Large intestine (tissue), 12 donors: ENCODE measurements at places on chromosomes 3 and 15.
A peak's percentile ranks its signal among the peaks of the same experiment; 100 is the strongest.

DNA sequence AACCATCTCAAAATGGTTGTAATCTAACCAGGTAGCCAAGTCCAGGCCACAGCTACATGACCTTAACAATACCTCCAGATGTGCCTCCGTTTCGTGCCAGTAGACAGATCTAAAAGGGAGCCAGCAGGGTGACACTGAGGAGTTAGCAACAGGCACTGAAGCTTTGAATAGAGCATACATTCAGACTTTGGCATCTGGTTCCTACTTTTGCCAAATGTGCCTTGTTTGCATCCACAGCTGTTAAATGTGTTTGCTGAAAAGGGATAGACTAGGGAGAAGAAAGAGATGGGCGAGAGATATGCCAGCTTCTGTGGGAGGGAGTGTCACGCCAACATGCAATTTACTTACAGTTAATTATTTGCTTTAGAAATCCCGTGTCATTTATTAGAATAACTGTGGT, 1433.9 kb upstream of the CADM2 start:
- no peaks in the 10 kb centered on the region for H3K27me3 ChIP-seq
- no peak overlapping the region for H3K27ac ChIP-seq
- no peaks in the 10 kb centered on the region for H3K4me1 ChIP-seq

- H3K4me1 ChIP-seq: no peaks in the 10 kb centered on the region
- no peak overlapping the region for H3K27ac ChIP-seq
- no peak overlapping the region for H3K4me3 ChIP-seq
Measured at GRCh38 chr3:112579697-112580096, 17.9 kb downstream of the SLC35A5 start.

DNA sequence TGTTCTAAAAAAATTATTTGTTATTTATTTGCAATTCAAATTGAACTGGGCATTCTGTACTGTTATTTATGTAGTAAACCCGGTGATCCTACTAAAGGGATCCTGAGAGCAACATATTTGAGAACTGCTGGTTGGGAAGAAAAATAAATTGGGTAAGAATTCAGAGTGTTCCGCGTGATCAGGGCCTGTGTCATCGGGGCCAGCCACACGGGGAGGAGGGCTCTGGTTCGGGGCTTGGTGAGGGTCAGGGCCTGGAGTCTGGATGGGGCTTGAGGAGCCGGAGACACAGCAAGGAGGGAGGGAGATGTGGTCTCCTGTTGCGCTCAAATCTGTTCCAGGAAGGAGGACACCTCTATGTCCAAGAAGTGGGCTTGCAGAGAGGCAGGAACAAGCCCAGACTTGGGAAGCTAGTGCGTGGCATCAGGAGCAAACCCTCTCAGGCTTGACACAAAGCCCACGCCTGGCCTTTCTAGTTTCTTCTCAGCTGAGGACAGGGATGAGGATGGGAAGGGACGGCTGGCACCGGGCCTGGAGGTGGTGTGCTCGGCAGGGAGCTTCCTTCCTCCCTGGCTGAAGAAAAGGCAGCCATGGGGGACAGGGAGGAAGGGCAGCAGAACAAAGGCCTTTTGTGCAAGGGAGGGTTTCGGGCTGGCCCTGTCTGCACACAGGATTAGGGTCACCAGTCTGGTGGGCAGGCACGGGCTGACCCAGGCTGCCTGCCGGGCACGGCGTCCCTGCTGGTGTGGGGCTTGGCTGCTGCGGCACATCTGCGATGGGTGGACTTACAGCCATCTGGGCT, 22.9 kb upstream of the FBLN2 start:
- no peak overlapping the region for H3K4me3 ChIP-seq
- no peak for DNase-seq
- H3K4me1 ChIP-seq: no peaks in the 10 kb centered on the region
- H3K36me3 ChIP-seq: no peaks in the 10 kb centered on the region

GRCh38 chr3:16249336-16249735, 15.4 kb downstream of the DPH3 start:
- H3K36me3 ChIP-seq: no peaks in the 10 kb centered on the region
- H3K4me1 ChIP-seq: peaks cover 27% of the 10 kb centered on the region
- H3K4me3 ChIP-seq: no peak overlapping the region
- DNase-seq: no peak

- H3K36me3 ChIP-seq: no peaks in the 10 kb centered on the region
- H3K27ac ChIP-seq: no peak overlapping the region
- no peaks in the 10 kb centered on the region for H3K4me1 ChIP-seq
- no peak overlapping the region for H3K4me3 ChIP-seq
- DNase-seq: no peak
Measured at GRCh38 chr15:68543165-68544008, 35.4 kb upstream of the CORO2B start.

- no peak for DNase-seq
- H3K36me3 ChIP-seq: peaks cover 25% of the 10 kb centered on the region
- no peak overlapping the region for H3K4me3 ChIP-seq
- H3K27ac ChIP-seq: no peak overlapping the region
Measured at GRCh38 chr3:47022641-47023071, 43.2 kb downstream of the NBEAL2 start.

DNA sequence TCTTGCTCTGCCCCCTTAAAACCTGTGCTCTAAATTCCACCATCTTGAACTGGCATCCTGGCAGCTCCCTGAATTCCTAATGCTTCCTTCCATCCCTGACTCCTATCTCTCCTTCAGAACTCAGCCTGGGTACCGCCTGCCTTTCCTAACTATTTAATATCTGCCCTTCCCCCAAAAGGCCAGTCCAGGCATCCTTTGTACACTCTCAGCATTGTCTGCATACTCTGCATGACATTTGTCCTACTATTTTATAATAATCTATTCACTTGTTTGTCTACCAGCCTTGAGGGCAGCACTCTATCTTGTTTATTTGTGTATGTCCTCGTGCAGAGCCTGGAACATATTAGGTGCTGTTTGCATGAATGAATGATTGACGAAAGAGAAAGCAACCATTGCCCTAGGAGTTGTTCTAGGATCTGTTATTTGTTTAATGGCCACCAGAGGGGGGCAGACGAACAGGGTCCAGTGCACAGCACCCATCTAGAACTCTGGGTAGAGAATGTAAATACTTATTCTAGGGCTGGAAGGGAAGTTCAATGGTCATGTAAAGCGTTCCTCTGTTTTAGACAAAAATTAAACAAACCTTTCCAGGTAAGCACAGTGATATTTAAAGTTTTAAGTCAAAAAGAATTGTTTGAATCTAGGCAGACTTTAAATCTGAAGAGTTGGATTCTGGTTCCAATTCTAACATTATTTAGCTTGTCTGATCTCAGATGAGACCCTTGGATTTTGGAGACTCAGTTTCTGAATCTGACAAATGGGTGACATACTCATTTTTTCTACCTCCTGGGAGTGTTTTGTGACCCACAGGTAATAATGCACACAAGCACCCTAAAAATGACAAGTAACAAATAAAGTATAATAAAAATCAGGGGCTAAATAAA, 125.8 kb upstream of the GALNT15 start:
- H3K4me3 ChIP-seq: no peak overlapping the region
- H3K27me3 ChIP-seq: no peaks in the 10 kb centered on the region
- no peak overlapping the region for H3K27ac ChIP-seq
- H3K4me1 ChIP-seq: no peaks in the 10 kb centered on the region
- peak; percentile 47 for DNase-seq
- no peaks in the 10 kb centered on the region for H3K36me3 ChIP-seq

DNA sequence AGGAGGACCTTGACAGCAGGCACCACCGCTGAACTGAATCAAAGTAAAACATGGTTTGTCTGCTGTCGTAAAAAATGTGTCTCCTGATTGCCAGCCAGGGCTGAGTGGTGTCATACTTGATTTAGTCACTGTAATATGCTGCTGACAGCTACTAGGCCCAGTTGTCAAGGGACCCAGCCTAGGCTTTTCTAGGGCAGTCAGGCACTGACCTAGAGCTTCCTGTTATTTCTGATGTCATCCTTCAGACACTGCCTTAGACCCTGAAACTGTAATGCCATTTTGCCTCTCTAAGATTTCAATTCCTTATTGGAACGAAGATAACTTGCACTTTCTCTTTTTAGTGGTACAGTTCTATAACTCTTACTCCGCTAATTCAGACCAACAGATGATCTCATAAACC, 2.6 kb upstream of the MRPL3 start:
- no peak for DNase-seq
- H3K4me3 ChIP-seq: no peak overlapping the region
- H3K36me3 ChIP-seq: peaks cover 5% of the 10 kb centered on the region
- H3K27me3 ChIP-seq: peaks cover 13% of the 10 kb centered on the region
- H3K4me1 ChIP-seq: peaks cover 3% of the 10 kb centered on the region

GRCh38 chr15:77002954-77003912, 8.3 kb downstream of the PSTPIP1 start:
- H3K27ac ChIP-seq: no peak overlapping the region
- no peaks in the 10 kb centered on the region for H3K4me1 ChIP-seq
- H3K4me3 ChIP-seq: no peak overlapping the region
- DNase-seq: no peak
- H3K36me3 ChIP-seq: no peaks in the 10 kb centered on the region
- no peaks in the 10 kb centered on the region for H3K27me3 ChIP-seq

GRCh38 chr3:150346981-150347863, 60.9 kb upstream of the TSC22D2 start:
- H3K4me3 ChIP-seq: no peak overlapping the region
- H3K4me1 ChIP-seq: peaks cover 4% of the 10 kb centered on the region
- no peaks in the 10 kb centered on the region for H3K27me3 ChIP-seq
- no peaks in the 10 kb centered on the region for H3K36me3 ChIP-seq
- no peak for DNase-seq

DNA sequence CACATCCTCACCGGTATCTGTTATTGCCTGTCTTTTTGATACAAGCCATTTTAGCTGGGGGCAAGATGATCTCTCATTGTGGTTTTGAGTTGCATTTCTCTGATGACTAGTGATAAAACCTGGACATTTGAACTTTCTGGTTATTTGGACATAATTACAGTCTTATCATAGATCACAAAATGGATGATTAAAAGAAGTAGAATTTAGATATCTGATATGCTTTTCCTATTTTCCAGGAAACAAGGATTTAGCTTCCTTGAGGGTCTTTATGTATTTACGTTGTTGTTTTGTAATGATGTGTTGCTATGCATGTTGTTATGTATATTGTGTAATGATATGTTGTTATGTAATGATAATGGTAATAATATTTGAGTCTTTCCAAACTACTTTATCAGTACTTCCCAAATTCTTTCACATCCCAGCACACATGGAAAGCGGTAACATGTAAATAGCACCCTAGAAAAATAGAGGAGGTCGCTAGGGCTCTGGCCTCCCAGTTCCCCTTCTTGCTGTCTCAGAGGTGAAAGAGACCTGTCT, 53.8 kb downstream of the GJD2 start:
- no peak overlapping the region for H3K27ac ChIP-seq
- no peak overlapping the region for H3K4me3 ChIP-seq
- DNase-seq: no peak
- no peaks in the 10 kb centered on the region for H3K27me3 ChIP-seq
- no peaks in the 10 kb centered on the region for H3K4me1 ChIP-seq

DNA sequence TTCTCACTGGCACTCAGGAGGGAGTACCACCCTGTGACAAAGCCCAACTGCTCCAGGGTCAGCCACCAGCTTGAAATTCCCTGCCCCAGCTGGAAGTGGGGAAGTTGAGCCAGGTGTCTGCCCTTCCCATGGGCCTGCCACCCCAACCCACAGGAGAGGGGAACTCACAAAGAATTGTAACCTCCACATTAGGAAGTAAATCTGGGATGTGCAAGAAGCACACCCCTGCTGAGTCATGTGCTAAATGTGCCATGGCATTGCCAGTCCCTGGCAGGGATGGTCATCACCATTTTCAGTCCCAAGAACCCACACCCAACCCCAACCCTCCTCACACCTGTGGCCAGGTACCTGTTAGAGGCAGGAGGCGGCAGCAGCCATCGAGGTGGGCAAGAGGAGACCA, 165.2 kb upstream of the THBS1 start:
- DNase-seq: no peak
- H3K27ac ChIP-seq: no peak overlapping the region
- no peak overlapping the region for H3K4me3 ChIP-seq
- no peaks in the 10 kb centered on the region for H3K27me3 ChIP-seq

GRCh38 chr15:85604194-85604593, 190.5 kb downstream of the KLHL25 start:
- no peaks in the 10 kb centered on the region for H3K4me1 ChIP-seq
- H3K4me3 ChIP-seq: no peak overlapping the region
- peaks cover 12% of the 10 kb centered on the region for H3K36me3 ChIP-seq
- no peaks in the 10 kb centered on the region for H3K27me3 ChIP-seq
- H3K27ac ChIP-seq: no peak overlapping the region

- H3K27me3 ChIP-seq: no peaks in the 10 kb centered on the region
- H3K36me3 ChIP-seq: no peaks in the 10 kb centered on the region
- H3K4me1 ChIP-seq: no peaks in the 10 kb centered on the region
- H3K4me3 ChIP-seq: no peak overlapping the region
- H3K27ac ChIP-seq: no peak overlapping the region
Measured at GRCh38 chr3:146404436-146404835, 64.9 kb downstream of the PLSCR2 start.

- no peak for DNase-seq
- peaks cover 2% of the 10 kb centered on the region for H3K4me1 ChIP-seq
- no peak overlapping the region for H3K4me3 ChIP-seq
- H3K36me3 ChIP-seq: no peaks in the 10 kb centered on the region
Measured at GRCh38 chr15:49041426-49041825, 4.8 kb downstream of the SECISBP2L start.

- H3K36me3 ChIP-seq: no peaks in the 10 kb centered on the region
- no peak overlapping the region for H3K4me3 ChIP-seq
- H3K4me1 ChIP-seq: no peaks in the 10 kb centered on the region
- DNase-seq: no peak
- H3K27ac ChIP-seq: no peak overlapping the region
- no peaks in the 10 kb centered on the region for H3K27me3 ChIP-seq
Measured at GRCh38 chr3:77648214-77648613, 608.3 kb downstream of the ROBO2 start.

- no peak for DNase-seq
- H3K36me3 ChIP-seq: no peaks in the 10 kb centered on the region
- no peaks in the 10 kb centered on the region for H3K27me3 ChIP-seq
- no peak overlapping the region for H3K4me3 ChIP-seq
Measured at GRCh38 chr3:23240171-23240785, 37.2 kb downstream of the UBE2E2 start.

DNA sequence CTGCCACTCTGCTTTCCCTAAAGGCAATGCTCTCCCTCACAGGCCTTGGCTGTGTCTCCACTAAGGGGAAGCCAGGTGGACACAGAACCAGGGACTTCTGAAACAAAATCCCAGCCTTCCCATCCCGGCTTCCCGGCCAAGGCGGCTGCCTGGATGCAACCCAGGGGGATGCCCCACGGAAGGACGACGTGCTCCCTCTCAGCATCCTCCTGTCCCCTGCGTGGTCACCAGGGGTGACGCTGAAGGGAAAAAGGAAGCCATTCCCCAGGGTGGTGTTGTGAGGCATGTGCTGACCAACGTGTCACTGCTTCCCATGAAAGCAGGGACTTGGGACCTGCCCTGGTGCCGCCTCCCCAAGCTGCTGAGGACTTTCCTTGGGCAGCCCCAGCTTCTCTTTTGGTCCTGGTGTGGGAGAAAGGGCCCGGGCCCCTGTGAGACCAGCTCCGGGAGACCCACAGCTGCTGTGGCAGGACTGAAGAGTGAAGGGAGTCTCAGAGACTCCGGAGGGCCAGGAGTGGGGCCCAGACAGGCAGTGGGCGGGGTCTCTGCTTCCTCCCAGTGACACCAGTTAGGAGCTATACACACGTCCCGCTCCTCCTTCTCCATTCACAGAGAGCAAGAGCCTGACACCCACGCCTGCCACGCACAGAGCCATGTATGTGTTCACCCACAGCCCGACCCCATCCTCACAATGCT, 139.2 kb downstream of the NUP210 start:
- H3K27ac ChIP-seq: no peak overlapping the region
- no peaks in the 10 kb centered on the region for H3K4me1 ChIP-seq
- peaks cover 70% of the 10 kb centered on the region for H3K27me3 ChIP-seq
- no peak for DNase-seq
- no peak overlapping the region for H3K4me3 ChIP-seq

GRCh38 chr15:32007355-32007960, 22.9 kb upstream of the CHRNA7 start:
- no peak overlapping the region for H3K4me3 ChIP-seq
- no peak for DNase-seq
- no peak overlapping the region for H3K27ac ChIP-seq
- no peaks in the 10 kb centered on the region for H3K4me1 ChIP-seq
